ENCODE measurements at places on chromosomes 1 and 21.

- DNase-seq, result no peak
Measured at GRCh38 chr1:210021145-210021860, 83.3 kb downstream of the SYT14 start.

- no peak for DNase-seq
Measured at GRCh38 chr1:29394521-29395225, 158.4 kb downstream of the PTPRU start.

- no peak for DNase-seq
Measured at GRCh38 chr1:42940851-42941639, 17.6 kb downstream of the SLC2A1 start.

DNA sequence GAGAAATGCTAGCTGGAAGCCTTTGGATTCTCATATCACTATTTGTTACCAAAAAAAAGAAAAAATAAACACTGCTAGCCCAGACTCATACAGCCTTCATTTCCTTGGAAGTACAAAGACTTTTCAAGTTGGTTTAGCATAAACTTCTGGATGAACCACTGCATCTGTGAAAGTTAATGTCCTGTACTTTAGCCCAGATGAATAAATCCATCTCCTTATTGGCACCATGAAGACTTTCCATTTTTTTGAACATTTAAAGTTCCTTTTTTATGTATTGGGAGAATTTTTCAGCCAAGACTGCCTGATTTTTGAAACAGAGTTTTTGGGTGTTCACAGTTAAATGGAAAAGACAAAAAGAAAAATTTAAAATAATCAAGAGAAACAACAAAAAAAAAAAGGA, 184.0 kb upstream of the C1orf87 start:
- DNase-seq, result no peak

DNA sequence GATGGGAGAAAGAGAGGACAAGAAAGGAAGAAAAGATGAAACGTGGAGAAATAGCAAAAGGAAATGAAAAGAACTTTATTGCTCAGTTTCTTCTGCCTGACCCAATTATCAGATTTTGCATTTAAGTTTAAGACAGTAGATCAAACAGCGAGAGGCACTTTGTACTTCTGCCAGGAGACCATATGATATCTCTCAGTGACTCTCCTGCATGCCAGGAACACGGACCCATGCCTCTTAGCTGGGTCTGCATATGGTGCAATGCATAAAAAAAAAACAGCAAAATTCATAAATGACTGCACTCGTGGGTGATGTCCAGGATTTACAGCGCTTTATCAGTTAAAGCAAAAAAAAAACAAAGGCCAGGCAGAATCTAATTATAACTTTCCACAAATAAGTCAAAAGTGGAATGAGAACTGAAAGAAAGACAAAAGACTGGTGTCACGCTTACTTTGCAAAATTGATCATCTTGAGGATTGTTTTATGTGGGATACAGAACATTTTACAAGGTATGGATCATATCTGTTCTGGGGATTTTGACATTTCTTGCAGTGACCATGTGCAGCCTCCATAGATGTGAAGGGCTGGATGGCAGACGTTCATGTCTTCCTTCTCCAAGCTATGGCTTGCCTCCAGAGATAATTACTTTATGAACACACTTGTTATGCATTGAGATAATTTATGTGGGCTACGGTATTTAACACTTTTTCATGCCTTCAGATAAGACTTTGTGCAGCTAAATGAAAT, 79.5 kb downstream of the RUNX1 start:
- no peak for DNase-seq

DNA sequence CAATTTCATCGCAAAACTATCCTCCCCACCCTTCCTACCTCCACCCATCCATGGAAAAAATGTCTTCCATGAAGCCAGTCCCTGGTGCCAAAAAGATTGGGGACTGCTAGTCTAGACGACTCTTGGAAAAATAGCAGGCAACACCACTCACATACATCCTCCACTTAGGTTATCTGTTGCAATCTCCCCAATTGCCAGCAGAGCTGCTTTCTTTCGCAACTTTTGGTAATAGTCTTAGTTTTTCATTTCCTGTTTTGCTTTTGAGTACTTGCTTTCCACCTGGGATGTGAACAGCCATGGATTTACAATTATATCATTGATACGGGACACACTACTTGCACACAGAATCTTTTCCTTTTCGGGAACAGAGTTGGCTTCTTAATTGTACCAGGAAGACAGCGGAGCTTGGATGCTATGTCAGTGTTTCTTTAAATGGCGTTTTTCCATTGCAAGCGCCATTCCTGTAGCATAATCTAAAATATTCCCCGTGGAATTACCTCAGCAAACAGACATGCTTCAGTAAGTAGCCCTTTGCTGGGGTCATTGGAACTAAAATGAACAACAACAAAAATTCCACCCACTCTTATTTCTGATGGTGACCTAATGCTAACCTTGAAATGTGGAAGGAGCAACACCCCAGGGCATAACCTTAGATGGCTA, 183.3 kb upstream of the ADGRL2 start:
- DNase-seq, result no peak

DNA sequence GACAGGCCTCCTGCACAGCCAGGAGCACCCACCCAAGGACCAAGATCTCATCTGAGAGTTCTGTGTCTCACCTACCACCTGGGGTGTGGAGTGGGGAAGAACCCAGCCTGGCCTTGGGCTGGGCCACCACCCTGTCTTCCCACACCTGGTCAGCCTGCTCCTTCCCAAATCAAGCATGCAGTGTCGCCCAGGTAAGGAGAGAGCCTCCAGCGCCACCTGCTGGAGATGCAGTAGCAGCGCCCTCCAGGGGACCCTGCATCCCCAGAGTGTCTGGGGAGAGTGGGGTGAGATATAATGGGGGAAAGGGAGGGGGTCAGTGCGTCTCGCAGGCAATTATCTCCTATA, 32.3 kb downstream of the KIAA2013 start:
- DNase-seq, result peak; percentile 64

DNA sequence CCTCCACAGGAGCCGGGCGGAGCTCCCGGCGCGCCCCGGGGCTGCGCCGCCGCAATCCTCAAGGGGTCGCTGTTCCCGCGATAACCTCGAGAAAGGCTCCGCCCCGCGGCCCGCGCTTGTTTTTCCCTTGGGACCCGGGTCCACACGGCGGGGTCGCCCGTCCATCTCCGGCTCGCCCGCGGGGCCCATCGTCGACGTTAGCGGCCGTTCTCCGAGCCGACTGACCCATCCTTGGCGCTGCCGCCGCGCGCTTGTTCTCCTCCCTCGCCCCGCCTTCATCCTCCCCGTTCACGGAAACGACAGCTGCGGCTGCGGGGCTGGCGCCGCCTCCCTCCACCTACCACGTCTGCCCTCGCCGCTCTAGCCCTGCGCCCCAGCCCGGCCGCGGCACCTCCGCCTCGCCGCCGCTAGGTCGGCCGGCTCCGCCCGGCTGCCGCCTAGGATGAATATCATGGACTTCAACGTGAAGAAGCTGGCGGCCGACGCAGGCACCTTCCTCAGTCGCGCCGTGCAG, at the start of gene SH3GLB1:
SH3GLB1 (plus strand) TSS at position 119 of the 514 bp plus-strand sequence; CDS start at position 443, 324 bp downstream.
- DNase-seq, result peak; percentile 85

- no peak for DNase-seq
Measured at GRCh38 chr1:118960567-118961136, 27.5 kb downstream of the TBX15 start.

GRCh38 chr1:51733793-51734522, 117.1 kb downstream of the OSBPL9 start:
- DNase-seq, result no peak

- DNase-seq, result peak; percentile 86
Measured at GRCh38 chr1:940107-941014, 16.6 kb downstream of the SAMD11 start.

- no peak for DNase-seq
Measured at GRCh38 chr1:248739572-248740205, 15.9 kb downstream of the LYPD8 start.

DNA sequence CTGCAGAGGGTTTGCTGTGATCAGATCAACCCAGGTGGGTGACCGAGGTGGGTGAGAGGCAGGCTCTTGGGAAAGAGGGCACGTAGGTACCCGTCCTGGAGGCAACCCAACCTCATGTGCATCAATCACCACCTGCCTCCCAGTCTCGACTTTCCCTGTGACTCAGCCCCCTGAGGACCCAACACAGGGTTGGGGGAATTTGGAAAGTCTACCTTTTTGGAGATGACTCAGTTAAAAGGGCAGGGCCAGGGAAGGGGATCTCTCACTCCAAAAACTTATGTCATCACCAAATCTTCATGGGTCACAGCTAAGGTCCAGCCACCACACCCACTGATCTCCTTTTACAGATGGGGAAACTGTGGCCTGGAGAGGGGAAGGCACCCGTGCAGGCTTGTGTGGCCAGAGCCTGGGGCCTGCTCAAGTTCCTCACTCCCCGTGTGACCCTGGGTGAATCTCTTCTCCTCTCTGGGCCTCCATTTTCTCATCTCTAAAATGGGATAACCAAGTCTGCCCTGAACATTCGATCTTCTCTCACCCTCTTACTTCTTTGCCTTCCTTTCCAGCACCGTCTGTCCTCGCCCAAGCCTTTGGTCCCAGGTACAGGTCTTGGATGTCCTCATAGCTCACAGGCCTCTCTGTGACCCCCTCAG, 34.6 kb upstream of the WNT4 start:
- DNase-seq, result no peak

DNA sequence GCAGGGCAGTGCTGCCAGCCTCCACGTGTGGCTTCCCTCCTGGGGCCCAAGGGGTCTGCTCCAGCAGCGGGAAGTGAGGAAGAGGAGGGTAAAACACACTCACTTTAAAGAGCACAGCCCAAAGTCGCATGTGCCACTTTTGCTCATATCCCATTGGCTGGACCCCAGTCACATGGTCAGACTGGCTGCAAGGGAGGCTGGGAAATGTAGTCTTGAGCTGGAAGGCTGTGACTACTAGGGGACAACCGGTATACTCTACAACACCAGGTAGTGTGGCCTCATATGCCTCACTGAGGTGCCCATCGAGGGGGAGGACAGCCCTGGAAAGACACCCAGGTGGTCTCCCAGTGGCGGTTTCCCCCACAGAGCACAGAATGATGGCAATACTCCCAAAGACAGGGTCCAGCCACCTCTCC, 45.2 kb downstream of the CAMK2N1 start:
- DNase-seq, result peak; percentile 68

DNA sequence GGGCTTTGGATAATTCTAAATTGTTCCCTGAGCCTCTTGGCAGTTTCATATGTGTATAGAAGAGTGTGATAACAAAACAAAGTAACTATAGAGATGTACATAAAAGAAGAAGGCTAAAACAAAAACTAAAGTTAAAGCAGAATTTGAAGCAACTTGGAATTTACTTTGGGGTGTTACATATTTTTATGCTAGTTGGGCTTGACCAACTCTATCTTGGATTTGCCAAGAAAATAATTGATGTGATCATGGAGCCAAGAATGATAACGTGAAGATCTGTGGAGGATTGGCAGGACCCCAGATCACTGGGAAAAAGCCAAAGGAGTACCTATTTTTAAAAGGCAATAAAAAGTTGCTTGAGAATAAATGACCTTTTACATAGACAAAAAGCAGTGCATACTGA, 206.9 kb downstream of the LMO4 start:
- DNase-seq, result no peak

DNA sequence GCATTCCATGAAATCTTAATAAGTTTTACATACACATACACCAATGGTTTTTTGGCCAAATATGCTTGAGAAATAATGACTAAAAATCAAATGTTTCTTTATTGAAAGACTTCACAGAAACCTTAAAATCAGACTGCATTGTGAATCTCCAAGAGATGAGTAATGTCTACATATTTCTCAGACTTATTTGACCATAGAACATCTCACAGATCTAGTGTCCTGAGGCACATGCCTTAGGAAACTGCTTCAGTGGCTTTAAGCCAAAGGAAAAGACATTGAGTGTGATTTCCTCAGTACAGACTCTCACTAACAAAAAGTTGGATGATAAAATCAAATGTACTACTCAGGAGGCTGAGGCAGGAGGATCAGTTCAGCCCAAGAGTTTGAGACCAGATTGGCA, 6.2 kb upstream of the C1orf105 start:
- no peak for DNase-seq

GRCh38 chr1:50851466-50851865, 108.6 kb downstream of the FAF1 start:
- DNase-seq, result no peak

GRCh38 chr1:2547210-2548067, 8.7 kb upstream of the TNFRSF14 start:
- no peak for DNase-seq

DNA sequence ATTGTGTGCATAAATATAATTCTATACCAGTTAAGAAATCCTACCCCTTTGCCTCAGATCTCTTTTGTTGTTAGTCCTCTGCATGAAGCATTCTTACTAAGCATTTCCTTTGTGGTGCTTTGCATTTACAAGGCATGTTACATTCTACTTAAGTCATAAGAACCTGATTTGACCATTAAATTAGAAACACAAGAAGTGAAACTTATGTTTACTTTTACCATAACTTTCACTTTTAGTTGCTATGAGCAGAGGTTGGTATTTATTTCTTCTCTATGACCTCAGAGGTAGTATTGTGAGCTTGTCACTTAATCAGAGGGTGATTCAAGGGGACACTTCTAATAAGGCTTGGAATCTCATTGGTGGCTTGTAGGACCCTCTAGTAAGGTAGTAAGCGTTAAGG, 9.0 kb downstream of the FAM20B start:
- no peak for DNase-seq

GRCh38 chr1:26114165-26114927, 2.7 kb downstream of the PDIK1L start:
- DNase-seq, result no peak

DNA sequence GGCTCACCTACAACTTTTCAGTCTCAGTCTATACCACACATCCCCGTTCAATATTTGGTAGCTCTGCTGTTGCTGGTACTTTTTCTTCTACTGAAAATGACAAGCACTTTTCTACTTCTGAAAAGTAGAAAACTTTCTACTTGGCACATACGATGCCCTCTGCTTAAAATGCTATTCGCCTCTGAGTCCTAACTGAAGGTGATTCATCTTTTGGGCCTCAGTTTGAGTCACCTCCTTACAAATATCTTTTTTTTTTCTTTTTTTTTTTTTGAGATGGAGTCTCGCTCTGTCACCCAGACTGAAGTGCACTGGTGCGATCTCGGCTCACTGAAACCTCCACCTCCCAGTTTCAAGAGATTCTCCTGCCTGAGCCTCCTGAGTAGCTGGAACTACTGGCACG, 136.0 kb upstream of the CYYR1 start:
- DNase-seq, result no peak

GRCh38 chr1:201332021-201332420, 45.5 kb downstream of the TNNT2 start:
- no peak for DNase-seq

Measured in BE2C (cell line).